ENCODE measurements at places on chromosomes 3 and 15.

DNA sequence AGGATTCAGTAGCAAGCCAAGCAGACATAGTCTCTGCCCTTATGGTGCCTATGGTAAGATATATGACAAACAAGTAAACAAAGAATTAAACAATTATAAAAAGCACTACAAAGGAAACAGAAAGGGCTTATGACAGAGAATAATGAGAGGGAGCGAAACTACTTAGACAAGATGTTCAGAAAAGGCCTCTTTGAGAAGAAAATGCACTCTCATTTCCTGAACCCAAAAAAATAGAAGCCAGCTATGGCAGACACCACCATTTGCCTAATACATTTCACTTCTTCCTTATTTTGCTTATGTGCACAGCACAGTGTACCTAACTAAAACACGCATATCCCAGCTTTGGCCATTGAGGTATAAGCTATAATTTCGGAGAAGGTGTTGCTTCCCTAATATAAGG lies 465.5 kb upstream of the PPP2R3A start:
- no peak for DNase-seq

DNA sequence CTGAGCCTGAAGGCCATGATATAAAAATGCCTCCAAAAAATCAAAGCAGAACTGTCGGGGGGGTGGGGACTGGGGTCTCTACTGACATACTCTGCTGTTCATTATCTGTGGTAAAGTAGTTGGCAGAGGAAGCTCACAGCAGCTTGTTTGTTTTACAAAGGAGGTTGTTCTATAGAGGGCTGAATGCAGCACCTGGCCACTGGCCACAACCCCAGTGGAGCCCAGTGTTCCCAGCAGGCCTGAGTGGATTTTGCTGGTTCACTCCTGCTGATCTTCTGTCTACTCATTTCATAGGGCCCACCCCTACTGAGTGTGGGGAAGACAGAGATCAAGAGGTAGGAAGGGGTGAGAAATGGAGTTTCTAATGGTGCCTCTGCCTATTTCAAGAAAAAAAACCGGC lies 125.5 kb downstream of the DIPK2A start:
- DNase-seq = no peak

DNA sequence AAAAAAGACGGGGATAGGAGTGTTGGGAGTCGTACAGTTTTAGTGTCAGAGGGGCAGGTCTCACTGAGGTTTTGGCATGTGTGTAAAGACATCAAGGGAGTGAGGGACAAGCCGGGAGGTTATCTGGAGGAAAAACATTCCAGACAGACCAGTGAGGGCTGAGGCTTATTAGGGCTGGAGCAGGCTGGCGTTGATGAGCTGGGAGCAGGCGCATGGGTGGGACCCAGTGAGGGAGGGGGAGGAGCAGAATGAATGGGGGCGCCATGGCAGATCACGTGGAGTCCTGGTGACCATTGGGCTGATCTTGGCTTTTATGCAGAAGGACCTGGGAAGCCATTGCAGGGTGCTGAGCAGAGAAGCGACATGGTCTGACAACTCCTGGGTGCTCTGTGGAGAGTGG lies 180.2 kb downstream of the SLCO3A1 start:
- DNase-seq = no peak

DNA sequence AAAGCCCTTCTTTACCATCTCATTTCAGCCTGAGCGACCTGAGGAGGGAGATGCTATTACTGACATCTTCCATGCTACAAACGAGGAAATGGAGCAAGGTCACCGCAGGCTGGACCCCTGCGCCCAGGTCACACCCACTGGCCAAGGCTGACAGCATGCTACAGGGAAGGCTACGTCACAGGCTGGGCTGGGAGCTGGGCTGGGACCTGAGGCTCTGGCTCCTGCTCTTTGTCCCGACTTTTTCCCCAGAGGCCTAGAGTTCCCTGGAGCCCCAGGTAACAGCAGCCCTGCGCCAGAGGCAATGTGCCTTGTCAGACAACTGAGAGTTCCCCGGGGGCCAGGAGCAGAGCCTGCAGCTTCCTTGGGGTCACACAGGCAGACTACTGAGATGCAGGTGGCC lies 87.2 kb downstream of the IQSEC1 start:
- no peak for DNase-seq

GRCh38 chr15:69723404-69724096 lies 270.9 kb downstream of the RPLP1 start:
- DNase-seq = no peak

DNA sequence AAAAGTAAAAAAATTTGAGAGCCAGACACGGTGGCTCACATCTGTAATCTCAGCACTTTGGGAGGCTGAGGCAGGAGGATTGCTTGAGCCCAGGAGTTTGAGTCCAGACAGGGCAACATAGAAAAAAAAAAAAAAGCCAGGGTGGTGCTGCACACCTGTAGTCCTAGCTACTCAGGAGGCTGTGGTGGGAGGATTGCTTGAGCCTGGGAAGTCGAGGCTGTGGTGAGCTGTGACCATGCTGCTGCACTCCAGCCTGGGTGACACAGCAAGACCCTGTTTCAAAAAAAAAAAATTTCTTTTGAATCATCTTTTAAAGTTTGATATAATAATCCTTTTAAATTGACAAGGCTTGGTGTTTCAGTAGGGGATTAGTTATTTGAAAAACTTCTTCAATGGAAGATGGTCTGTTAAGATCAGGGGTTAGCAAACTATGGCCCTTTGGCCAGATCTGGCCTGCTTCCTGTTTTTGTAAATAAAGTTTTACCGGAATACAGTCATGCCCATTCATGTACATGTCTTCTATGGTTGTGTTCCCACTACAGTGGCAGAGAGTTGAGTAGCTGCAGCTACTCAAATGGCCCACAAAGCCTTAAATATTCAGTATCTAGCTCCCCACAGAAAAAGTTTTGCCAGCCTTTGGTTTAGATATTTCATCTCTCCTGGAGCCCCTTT lies 28.9 kb downstream of the CDAN1 start:
- DNase-seq = no peak

GRCh38 chr3:188113756-188114155 lies 40.2 kb upstream of the LPP start:
- no peak for DNase-seq

All from left renal pelvis (tissue), 4 donors.